ENCODE measurements at places on chromosomes 6 and 20.
A peak's percentile ranks its signal among the peaks of the same experiment; 100 is the strongest.

GRCh38 chr20:44204156-44204831 lies 6.3 kb downstream of the OSER1 start:
- DNase-seq, result no peak

- DNase-seq, result no peak
These were observed 27.1 kb upstream of the HAO1 start for GRCh38 chr20:7967199-7967844.

- no peak for DNase-seq
These were observed 53.8 kb downstream of the CDC5L start for GRCh38 chr6:44441091-44441855.

GRCh38 chr20:32535953-32536823 lies 48.9 kb downstream of the NOL4L start:
- peak; percentile 90 for DNase-seq

GRCh38 chr6:13262302-13263230 lies 65.8 kb downstream of the TBC1D7 start:
- no peak for DNase-seq

GRCh38 chr20:4449957-4450715 lies 271.6 kb upstream of the PRND start:
- DNase-seq, result no peak

Data from CD4-positive, alpha-beta T cell treated with Interleukin-12 subunit alpha and Interleukin-12 subunit beta, for 1 hour (primary cell).